ENCODE measurements at places on chromosomes 5 and 9.

- no peak for DNase-seq
Observed at GRCh38 chr5:139904816-139905661, 109.4 kb downstream of the PSD2 start.

GRCh38 chr5:131685516-131686171 is 50.6 kb upstream of the RAPGEF6 start:
- no peak for DNase-seq

- DNase-seq: peak; percentile 61
Observed at GRCh38 chr9:91775011-91775707, 174.9 kb downstream of the ROR2 start.

GRCh38 chr5:1544294-1544961 is 20.7 kb upstream of the LPCAT1 start:
- peak; percentile 11 for DNase-seq

GRCh38 chr5:40909264-40909663 is at the start of gene C7:
C7 (plus strand) TSS chr5:40909497; CDS start chr5:40909611, 114 bp downstream.
- DNase-seq: no peak

DNA sequence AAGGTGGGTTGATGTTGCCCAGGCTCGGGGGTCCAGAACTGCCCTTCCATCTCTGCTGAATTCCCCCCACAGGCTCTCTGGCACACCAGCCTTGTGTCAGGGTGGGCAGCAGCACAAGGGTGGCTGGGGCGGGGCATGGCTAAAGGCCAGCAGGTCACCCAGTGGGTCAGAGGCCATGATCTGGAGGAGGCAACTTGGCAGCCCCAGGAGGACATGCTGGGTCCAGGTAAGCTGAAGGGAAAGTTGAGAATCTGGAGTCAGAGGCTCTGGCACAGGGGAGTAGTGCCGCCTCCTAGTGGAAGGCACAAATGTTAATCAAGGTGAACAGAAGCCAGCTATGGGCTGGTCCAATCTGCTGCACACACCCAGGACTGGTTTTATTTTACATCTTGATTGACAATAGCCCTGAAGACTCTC is 6.2 kb downstream of the TMEM8B start:
- no peak for DNase-seq

- DNase-seq: no peak
Observed at GRCh38 chr5:14342306-14342705, 199.2 kb downstream of the TRIO start.

DNA sequence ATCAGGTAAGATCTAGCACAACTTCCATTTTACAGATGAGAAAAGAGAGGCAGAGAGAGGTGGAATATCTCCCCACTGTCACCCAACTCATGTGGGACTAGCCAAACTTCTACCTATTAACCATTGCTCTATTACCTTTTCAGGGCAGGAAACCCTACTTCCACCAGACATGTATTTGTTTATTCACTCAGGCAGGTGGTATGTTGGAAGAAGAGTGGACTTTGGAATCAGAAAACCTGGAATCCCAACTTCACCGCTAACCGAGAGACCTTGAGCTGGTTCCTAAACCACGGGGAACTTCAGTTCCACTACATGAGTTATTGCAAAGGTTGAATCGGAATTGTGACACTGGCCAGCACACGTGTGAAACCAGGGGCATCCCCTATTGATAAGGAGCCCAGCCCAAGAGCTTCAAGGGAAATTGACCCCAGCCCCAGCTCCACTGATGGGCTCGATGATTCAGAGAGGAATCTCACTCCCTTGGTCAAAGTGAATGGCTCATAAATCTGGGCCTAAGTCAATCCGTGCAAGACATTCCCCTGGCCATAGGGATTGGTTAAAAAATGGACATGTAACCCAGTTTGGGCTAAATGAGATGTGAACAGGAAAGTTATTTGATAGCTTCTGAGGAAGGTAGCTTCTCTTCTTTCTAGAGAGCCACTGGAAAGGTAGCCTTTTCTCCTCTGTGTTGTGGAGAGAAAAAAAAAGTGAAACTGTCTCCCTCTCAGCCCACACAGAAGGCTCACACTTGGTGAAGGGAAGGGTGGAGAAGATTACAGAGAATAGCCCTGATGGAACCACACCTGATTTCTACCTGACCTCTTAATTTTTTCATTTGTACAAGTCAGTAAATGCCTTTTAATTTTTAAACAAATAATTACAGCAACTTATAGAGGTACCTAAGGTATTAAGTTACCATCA is 5.5 kb upstream of the GLIS3 start:
- no peak for DNase-seq

GRCh38 chr9:83965350-83966208 is 14.4 kb downstream of the HNRNPK start:
- DNase-seq: no peak

DNA sequence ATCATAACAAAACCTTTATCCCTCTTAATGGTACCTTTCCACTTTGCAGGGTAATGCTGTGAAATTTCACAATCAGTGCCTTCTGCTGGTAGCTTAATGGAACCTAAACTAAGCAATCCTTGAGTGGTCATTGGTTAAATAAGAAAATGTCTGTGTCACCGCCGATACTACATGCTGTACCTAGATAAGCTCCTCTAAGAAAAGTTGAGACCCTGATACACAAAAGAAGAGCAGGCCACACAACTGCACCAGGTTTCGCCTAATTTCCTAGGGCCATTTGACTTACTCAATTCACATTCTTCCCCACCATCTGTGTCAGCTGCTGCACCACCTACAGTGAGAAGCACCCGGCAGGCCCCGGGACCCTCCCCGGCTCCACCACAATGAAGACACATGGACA is 9.0 kb upstream of the EDF1 start:
- DNase-seq: no peak

DNA sequence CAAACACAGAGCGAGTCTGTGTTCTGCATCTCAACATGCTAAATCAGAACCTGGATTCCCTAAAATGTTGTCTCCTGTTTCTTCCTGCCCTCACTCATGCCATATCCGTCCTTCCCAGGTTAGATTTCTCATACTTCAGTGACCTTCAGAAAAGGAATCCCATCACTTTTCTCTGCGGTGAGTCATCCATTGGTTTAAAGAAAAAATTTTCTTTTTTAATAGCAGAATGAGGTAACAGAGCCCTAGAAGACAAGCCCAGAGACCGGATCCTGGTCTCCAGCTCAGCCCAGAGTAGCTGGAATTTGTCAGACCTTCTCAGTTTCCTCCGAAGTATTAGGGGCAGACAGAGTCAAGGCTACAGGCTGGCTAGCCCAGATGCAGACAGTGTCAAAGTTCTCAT is 143.2 kb upstream of the DMRT1 start:
- no peak for DNase-seq

DNA sequence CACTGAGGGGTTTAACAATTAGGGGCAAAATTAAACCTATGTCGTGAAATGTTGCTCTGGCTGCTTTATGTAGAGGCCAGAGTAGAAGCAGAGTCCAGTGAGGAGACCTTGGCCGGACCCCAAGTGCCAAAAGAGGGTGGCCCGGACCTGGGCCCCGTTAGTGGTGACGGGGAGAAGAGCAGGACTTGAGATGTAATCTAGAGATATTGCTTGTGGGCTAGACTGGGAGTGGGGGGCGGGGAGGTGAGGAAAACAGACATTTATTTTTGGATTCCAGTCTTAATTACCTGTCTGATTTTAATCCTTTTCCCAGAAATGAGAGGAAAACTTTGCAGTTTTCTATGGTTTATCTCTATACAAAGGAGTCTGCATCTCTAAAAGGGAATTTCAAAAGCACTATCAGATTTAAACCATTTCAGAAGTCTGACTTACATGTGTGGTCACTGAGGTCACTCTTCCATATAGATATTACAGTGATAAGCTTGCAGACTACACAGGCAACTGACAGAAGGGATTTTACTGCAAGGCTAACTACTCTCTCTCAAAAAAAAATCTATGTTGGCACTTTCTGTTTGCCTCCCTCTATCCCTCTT is 108.1 kb downstream of the MED27 start:
- DNase-seq: no peak

- no peak for DNase-seq
Observed at GRCh38 chr9:137224830-137225694, at the start of gene CYSRT1. CYSRT1 (plus strand) TSS chr9:137225174; CDS start chr9:137225622, 448 bp downstream.

DNA sequence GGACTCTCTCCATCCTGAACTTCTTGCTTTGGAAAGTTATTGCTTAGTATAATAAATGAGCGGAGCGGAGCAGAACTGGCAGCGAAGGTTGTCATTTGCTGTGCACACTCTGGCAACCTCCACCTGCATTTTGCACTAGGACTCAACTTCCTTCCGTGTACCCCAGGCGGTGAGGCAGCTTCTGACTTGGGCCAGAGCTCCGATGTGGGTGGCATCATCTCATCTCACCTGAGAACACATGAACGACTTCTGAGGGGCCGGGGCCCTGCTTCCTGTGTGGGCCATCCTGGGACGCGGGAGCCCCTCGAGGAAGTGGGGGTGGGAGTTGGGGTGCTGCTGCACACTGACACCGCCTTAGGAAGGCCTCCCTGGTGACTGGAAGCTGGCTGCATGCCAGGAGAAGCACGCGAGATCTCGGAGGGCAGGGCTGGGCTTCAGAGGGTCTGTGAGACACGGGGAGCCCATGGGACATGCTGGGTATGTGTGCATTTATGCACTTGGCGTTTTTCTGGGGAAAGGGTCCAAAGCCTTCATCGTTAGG is 56.5 kb upstream of the COL5A1 start:
- no peak for DNase-seq

Data from heart left ventricle (tissue), 16 donors.